ENCODE measurements at places on chromosomes 12 and 14.

DNA sequence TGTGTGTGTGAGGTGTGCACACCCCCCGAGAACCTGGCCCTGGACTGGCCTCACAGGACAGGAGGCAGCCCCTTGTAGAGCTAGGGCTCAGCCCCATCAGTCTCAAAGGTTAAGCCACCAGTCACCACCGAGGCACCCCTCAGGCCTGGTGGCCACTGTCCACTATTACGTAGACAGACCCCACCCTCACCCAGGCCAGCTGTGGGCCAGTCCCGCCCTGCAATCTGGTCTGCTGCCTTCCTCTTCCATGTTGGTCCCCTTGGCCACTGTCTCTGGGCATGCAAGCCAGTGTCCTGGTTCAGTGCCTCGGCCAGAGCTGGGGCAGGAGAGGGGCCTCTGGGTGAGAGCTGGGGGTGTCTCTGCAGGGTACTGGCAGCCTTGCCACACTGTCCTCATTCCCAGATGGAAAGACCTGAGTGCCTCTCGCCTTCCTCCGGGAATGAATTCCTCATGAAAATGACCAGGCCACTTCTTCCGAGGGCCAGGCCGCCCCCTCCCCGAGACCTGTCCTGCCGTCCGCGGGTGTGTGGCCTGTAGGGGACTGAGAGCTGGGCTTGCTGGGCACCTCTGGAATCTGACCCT lies 897 bp upstream of the TEX22 start:
- no peak for DNase-seq

GRCh38 chr14:25006961-25007795 lies 42.8 kb downstream of the STXBP6 start:
- no peak for DNase-seq

- DNase-seq = no peak
These were observed 10.1 kb downstream of the ENTPD5 start for GRCh38 chr14:74008843-74009499.

DNA sequence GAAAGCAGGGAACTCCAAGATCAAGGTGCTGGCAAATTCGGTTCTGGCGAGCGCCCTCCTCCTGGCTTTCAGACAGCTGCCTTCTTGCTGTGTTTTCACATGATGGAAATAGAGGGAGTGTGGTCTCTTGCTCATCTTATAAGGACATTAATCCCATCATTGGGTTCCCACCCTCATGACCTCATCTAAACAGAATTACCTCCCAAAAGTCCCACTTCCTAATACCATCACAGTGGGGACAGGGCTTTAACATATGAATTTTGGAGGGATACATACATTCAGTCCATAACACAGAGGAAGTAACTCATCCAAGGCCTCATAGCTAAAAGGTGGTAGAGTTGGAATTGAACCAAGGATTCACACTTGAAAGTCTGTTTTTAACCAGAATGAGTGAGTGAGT lies 28.6 kb downstream of the DYRK2 start:
- DNase-seq = no peak

- DNase-seq = no peak
These were observed 242.0 kb upstream of the DAAM1 start for GRCh38 chr14:58946431-58946830.

GRCh38 chr14:22375321-22375930 lies 213.6 kb downstream of the DAD1 start:
- peak; percentile 36 for DNase-seq

- no peak for DNase-seq
These were observed 170.6 kb downstream of the SLC2A13 start for GRCh38 chr12:39935275-39935674.

DNA sequence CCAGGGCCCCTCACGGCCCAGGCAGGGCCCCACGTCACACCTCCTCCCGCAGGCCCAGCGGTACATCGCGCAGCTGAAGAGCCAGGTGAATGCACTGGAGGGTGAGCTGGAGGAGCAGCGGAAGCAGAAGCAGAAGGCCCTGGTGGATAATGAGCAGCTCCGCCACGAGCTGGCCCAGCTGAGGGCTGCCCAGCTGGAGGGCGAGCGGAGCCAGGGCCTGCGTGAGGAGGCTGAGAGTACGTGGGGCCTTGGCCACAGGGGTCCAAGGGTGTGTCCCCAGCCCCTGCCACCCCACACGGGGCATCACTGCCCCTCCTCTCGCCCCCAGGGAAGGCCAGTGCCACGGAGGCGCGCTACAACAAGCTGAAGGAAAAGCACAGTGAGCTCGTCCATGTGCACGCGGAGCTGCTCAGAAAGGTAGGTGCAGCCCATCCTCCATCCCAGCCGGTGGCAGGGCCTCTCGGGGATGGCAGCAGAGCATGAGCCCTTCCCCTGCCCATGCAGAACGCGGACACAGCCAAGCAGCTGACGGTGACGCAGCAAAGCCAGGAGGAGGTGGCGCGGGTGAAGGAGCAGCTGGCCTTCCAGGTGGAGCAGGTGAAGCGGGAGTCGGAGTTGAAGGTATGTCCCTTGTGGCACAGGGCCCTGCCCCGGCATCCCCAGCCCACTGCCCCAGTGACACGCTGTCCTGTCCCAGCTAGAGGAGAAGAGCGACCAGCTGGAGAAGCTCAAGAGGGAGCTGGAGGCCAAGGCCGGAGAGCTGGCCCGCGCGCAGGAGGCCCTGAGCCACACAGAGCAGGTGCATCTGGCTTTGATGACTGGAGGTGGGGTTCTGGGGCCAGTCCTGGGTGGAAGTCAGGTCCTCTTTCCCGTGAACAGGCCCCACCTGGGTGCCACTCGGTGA lies 20.9 kb downstream of the HIP1R start:
- DNase-seq = no peak

DNA sequence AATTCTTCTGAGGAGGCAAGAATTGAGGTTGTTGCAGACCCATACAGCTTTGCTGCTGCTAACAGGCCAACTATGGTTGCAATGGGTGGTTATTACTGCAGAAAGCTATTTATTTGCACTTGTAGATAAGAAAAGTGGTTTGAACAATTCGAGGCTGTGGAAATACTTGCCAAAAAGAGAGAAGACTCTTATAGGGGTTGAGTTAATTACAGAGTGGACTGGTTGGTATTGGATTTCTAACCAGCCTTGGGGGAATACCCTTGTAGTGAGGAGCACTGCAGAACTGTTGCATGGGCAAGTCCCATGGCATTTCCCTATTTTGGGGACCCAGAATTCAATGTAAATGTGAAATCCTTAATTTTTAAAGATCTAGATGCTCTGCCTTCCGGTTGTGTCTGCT lies 120.5 kb downstream of the KCNMB4 start:
- no peak for DNase-seq

DNA sequence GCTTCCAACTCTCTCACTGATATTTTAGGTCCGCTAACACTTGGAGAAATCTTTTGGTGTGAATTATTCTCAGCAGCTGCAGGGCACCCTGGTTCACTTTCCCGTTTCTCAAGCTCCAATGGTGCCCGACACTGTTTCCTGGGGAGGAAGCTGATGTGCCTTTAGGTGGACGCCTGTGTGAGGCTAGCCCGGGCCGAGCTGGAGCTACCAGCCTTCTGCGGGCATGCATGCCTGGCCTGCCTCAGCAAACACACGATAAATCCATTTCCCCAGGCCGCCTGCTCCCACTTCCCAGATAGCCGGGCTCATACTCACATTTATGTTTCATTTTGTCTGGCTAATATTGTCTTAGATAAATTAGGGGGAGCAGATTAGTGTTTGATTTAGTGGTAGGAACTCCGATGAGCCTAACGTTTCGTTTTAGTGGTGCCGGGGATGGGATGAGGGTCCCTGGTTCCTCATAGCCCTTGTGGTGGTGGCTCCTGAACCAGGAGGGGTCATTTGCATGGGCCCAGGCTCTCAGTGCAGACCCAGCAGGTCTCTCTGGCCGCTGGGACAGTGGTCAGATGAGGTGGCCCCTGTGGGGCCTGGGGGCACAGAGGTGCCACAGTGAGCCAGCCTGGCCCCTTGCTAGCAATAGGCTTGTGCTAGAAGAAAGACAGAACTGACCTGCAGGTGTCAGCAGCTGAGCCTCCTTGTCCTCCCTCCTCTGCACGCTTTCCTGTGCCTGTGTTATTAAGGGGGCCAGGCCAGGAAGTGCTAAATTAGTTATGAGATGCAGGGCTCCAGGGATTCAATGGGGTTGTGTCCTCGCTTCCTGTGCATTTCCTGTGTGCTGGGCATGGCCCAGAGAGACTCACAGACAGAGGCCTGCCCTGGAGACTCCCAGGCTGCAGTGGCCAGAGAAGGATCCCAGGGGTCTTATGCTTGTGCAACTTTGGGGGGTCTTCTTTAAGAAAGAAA lies 88.3 kb downstream of the KIF26A start:
- DNase-seq = no peak

- no peak for DNase-seq
These were observed 803.7 kb upstream of the TMEM132C start for GRCh38 chr12:127463237-127463636.

- DNase-seq = no peak
These were observed 392.0 kb downstream of the RPL10L start for GRCh38 chr14:46259536-46259935.

DNA sequence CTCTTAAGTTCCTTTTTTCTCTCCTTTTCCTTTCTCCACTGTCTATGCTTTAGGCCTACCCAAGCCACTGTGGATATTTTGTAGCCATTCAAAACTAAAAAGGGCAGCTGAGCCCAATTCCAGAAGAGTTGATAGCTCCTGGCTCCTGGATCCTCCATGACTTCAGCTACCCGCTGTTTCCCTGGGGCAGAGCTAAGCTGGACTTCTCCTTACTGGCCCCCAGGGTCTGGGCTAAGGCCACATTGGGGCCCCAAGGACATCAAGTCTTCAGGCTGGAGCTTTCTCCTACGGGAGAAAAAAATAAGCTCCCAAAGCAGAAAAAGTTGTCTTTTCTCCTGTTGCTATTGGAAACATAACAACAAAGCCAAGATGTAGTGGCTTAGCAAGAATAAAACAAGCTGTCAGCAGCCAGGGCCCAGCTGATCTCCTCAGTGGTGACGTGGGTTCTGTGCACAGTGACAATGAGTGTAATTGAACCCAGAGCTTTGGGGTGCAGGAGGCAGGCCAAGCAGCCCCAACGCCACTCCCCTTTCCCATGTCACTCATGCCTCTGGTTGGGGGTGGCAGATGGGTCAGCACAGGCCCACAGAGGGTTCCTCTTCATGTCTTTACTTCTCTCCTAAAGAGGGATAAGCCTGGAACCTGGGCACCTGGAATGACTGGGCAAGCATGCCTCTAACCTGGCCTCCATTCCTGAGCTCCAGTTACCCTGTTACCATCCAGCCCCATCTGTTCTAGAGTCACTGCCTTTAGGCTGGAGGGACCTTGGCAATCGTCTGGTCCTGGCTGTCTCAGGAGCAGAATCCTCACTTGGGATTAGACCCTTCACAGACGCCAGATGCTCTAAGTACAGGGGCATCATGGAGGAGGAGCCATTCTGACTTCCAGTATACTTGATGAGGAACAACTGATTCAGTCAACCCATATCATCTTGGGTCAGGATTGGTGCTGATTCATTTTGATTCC lies 171.2 kb downstream of the ZFP36L1 start:
- no peak for DNase-seq

DNA sequence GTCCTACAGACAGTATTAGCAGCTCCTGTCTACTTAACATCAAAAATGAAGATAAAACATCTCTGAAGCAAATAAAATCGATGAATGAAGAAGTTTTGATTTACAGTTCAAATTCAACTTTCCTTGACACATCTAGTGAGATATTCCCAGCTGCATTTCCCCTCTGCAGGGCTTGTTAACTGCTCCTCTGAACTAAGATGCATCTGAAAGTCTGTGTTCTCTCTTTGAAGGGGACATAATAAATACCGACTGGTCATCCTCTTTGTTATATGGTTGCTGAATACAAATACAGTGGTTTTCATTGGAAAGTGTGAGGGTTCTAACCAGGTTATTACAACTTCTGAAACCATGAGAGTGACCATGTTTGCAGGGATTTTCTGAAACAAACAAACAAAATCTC lies 266.4 kb upstream of the SLC16A7 start:
- no peak for DNase-seq

DNA sequence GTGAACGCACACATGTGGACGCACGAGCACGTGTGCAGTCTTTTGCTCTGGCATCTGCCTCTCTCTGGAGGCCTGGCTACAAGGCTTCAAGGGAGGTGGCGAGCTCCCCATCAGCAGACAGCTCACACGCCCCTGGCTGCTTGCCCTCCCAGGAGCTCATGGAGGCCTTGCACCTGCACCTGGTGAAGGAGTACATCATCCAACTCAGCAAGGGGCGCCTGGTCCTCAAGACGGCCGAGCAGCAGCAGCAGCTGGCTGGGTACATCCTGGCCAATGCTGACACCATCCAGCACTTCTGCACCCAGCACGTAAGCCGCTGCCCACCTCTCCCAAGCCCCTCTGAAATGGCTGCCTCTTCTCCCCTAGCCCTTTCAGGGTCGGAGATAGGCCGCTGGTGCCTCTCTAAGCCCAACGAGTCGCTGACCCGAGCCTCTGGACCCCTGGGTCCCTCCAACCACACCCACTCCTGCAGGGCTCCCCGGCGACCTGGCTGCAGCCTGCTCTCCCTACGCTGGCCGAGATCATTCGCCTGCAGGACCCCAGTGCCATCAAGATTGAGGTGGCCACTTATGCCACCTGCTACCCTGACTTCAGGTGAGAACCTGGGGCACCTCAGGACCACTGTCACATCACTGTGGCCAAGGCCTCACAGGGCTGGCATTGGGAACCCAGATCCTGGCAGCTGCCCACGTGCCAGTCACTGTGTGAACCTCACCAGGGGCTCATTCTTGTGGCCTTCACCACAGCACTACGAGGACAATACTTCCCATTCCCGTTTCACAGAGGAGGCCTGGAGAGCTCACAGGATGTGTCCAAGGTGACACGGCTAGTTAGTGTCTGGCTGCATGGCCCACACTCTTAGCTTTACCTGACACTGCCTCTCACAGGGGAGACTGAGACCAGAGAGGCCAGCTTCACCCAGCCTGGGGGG lies 10.2 kb downstream of the TNFAIP2 start:
- no peak for DNase-seq

- DNase-seq = no peak
These were observed 421 bp upstream of the ACADS start for GRCh38 chr12:120725151-120725658.

DNA sequence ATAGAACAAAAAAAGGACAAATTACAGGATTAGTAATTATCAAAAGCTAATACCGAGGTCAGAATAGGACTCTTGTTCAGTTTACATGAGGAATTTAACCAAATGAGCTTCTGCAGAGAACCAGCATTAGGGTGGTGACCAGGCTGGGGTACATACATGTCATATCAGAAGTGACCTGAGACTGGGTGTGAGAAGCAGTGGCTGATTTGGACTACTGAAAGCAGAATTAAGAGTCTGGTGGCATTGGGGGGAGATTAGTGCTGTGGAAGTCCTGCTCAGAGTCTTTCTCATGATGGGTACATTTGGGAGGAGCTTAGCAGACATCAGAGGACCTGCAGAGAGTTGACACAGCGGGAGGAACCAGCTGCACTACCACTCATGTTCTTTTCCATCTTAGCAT lies 21.7 kb downstream of the TRAF3 start:
- DNase-seq = no peak
